Fibroblast of villous mesenchyme (primary cell): ENCODE measurements at places on chromosomes 3 and 15.

- DNase-seq, result no peak
Observed at GRCh38 chr3:132083583-132084279, 48.9 kb upstream of the CPNE4 start.

DNA sequence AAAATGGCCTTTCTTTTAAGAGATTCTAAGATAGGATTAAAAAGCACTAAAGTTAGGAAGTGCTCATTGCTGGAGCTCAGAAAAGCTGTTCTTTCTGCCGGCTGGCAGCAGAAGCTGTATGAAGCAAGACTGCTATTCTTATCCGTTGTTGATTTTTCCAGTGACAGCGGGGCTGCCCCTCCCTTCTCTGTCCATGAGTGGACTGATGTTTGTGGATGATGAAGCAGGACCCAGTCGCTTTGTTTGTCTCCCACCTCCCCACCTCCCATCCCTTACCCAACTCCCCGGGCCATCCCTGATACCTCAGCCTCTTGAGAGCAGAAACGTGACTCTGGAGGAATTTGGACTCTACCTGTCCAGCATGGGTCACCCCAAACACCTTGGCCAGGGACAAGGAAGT lies 10.3 kb upstream of the MUSTN1 start:
- DNase-seq, result peak; percentile 42

GRCh38 chr15:50786871-50787270 lies 21.4 kb upstream of the SPPL2A start:
- no peak for DNase-seq

GRCh38 chr3:116863822-116864589 lies 154.4 kb downstream of the TUSC7 start:
- peak; percentile 61 for DNase-seq

DNA sequence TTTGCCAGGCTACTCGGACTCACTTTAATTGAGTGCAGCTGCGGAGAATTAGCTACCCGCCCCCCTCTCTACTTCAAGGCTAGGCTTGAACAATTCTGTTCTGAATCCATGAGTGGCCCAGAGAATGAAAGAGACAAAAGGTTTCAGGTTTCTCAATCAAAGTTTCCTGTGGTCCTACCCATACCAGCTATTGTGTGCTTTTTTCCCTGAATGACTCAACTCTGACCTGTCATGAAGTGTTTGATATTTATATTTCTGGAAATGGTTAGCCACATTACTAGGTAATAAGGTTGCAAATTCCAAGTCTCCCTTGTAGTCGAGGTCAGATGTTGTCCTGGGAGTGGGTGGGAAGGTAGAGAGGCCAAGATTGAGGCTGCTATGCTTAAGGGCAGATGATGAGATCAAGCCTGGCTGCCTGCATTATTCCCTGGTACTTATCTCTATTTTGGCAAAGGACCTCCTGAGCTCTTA lies 392.7 kb upstream of the TBL1XR1 start:
- peak; percentile 35 for DNase-seq

DNA sequence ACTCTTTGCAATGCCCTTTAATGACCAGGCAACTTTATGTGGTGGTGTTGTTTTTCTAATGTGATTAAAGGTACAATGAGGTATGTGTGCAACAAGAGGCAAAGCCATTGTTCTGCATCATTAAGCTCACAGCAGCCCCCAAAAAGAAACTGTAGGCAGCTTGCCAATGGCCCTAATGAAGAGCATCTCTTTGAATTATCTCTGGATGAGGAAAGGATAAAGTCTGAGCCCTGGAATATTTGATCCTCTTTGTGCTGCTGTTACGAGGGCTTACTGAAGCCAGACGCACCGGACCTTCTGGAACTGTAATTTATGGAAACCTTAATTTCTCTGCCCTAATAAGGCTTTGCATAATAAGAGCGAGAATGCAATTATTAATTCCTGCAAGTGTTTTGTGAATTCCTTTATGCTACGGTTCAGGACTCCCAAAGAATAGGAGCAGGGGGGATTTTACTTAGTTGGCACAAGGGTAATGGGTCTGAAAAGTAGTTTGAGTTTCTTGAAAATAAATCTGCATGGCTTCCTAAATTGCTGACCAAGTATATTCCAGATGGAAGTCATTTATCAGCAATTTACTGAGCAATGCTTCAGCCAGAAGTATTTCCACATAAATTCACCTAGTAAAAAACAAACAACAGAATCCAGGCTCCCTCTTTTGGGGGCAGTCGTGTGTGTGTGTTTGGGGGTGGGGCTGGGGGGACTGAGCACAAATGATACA lies 193.4 kb downstream of the PDZRN3 start:
- no peak for DNase-seq

GRCh38 chr15:39124553-39125171 lies 456.2 kb upstream of the THBS1 start:
- DNase-seq, result peak; percentile 31

GRCh38 chr15:92711457-92711831 lies 55.9 kb upstream of the FAM174B start:
- DNase-seq, result no peak

DNA sequence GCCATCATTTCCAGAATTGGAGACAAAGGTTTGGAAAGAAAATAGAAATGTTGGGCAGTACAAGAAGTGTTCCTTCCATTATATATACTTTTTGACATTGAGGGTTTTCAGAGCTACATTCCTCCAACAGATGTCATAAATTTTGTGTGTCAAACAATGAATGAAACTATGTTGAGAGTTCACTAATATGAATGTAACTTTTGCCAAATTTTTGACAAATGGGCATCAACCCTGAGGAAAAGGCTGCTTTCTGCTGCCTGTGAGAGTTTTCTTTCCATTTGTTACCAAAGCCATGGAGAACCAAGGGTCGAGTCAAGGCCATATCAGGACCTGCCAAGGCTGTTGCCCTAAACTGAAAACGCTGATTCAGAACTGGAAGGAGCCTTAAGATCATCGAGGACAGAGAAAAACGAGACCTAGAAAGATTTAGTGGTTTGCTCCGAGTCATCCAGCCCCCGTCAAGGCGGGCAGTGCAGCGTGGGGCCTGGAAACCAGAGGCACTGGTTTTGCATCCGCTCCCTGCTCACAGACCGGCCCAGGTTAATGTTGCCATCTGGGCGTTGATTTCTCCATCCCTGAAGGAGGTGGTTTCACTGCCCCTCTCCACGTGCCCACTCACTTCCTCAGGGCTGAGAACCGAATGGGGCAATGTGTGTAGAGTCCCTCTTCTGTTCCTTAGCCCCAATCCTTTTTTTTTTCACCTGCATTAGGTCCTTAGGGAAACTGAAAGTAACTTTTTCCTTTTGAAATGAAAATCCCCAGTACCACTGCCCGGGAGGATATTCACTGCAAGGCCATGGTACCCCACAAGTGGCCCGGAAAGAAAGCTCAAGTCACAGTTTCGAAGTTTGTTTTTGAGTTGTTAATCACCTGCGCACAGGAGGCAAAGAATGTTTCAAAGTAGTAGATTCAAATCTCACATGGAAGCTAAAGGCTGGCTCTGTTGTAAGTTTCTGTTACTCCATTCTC lies 32.8 kb downstream of the TPM1 start:
- DNase-seq, result peak; percentile 49

DNA sequence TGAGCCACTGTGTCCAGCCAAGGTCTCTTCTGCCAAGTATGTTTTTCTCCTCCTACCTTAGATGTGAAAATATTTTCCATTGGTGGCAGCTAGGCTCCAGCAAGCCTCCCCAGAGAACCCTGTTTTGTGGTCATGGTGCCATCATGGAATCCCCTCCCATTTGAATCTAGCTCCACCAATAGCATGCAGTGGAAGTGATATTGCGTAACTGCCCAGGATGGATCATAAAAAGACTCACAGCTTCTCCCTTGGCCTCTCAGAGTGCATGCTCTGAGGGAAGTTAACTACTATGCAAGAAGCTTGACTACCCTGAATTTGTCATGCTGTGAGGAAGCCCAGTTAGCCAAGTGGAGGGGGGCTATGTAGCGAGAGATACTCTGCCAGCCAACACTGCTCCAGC lies 27.5 kb downstream of the CRYGS start:
- no peak for DNase-seq

DNA sequence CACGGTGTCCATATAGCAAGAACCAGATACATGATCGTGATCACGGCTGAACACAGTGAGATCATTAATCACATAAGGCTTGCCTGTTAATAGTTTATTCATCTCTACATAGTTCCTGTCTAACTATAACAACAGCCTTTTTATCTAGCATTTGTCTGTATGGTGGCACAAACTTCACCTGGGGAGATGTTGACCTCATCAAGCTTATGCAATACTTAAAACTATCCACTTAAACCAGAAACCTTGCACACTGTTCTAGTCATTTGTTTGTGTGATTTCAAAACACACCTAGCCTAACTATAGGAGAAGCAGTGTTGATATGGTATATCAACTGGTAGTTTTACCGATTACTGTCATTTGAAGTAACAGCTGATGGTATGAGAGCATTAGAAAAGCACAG lies 124.8 kb downstream of the VPS13C start:
- DNase-seq, result no peak

DNA sequence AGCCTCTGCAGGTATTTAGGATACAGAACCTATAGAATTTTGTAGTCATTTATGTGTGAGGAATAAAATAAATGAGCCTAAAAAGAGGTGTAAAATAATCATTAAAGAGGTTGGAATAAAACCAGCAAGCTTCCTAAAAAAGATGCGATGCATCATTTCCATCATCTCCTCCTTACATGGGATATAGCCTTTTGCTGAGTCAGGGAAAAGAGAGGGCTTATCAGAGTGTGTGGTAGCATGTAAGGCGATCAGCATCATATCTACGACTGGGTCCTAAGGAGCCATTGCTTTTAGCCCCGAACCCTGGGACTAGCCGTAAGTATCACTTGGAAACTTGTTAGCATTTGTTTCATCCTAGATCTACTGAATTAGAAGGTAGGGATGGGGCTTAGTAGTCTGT lies 94.9 kb downstream of the DTWD1 start:
- no peak for DNase-seq

DNA sequence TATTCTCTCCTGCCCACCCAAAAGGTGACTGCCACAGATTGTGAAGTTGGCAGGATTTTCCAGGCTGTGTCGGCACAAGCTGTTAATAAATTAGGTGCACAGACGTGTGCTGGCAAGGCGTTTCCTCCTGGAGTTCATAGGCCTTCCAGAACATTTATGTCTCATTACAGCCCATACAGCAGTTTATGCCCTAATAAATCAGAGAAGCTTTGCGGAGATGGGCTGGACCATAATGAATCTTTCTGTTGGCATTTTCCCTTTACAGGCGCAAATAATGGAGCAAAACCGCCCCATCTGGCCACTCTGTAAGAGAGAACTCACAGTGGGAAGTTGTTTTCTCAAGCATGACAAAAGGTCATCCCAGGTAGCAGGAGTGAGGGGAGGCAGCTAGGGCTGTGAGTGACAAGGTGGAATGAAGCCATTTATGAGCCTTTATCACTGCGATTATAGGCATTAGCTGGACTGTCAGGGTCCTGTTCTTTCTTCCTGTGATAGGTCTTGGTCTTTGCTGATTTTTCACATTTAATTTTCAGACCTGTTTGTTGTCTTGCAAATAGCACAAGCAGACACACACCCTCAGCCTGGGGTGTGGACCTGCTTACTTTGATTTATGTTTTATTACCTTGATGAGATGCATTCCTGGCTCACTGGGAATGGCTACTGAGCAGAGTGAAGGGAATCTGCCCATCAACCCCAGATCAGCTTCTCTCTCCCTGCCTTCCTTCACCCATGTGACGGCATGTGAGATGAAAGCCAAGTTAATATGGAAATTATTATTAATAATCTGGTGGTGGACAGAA lies 257.5 kb downstream of the LRTM1 start:
- no peak for DNase-seq

GRCh38 chr3:80542456-80542855 lies 774.7 kb upstream of the ROBO1 start:
- no peak for DNase-seq

GRCh38 chr3:72018343-72018984 lies 233.5 kb upstream of the PROK2 start:
- no peak for DNase-seq

GRCh38 chr3:195921334-195921791 lies 13.0 kb upstream of the TNK2 start:
- DNase-seq, result no peak

- peak; percentile 97 for DNase-seq
Observed at GRCh38 chr3:57983734-57984518, 24.3 kb upstream of the FLNB start.

DNA sequence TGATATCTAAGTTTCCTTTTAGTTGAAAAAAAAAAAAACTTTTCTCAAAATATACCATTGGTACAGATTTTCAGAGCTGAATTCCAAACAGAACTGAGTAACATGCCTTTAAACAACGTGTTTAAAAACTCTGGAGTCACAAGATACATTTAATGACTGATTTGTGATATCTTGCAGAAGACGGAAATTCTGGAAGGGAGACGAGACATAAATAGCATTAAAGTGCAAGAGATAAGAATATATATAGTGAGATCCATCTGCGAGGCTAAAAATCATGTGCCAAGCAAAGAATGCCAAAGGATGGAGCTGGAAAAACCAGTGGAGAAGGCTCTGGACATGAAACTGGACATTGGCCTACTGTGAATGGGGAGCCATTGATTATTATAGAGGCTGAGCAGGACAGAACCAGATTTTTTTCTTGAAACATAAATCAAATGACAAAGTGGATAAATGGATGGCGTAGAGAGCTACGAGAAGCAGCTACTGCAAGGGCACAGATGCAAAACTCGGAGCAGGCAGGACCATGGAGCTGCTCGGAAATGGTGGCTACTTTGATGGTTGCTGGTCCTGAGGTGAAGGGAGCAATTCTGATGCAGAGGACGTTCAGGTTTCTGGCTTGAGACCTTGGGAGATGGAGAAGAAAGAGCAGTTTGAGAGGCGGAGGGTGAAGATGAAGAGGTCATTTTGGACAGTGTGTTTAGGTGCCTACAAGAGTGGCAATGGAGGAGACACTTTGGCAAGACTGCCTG lies 88.8 kb downstream of the CPN2 start:
- peak; percentile 59 for DNase-seq

DNA sequence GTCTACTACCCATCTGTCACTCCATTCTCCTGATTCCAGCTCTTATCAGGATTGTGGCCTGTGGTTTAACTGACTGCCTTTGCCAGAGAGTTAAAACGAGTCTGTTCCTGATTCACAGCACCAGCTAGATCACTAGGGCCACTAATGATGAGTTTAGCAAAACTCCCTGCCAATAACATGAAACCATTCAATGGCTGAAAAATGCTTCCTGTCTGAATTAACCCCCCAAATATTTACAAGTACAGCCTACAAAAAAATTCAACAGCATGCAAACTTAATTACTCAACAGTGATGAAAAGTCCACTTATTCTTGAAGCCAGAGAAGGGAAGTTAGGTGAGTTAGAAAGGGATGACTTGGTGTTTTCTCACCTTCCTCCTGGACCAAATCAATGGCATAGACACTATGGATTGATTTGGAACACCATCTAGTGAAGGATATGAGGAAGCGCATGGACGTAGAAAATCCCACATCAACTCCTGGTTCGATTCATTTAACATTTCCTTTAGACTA lies 141.4 kb downstream of the TGFBR2 start:
- peak; percentile 83 for DNase-seq

- DNase-seq, result no peak
Observed at GRCh38 chr15:78170848-78171773, 21.9 kb downstream of the IDH3A start.
